Occipital lobe (tissue), 3 donors: ENCODE measurements at places on chromosomes 1 and 21.
A peak's percentile ranks its signal among the peaks of the same experiment; 100 is the strongest.

- DNase-seq: no peak
Observed at GRCh38 chr1:240284656-240285414, 193.2 kb downstream of the FMN2 start.

GRCh38 chr21:33063375-33063883 lies 6.5 kb upstream of the OLIG1 start:
- DNase-seq: no peak

- no peak for DNase-seq
Observed at GRCh38 chr1:29436181-29436785, 200.0 kb downstream of the PTPRU start.

- DNase-seq: no peak
Observed at GRCh38 chr1:212917858-212918257, 32.5 kb upstream of the VASH2 start.

GRCh38 chr1:95437011-95437410 lies 203.0 kb downstream of the RWDD3 start:
- DNase-seq: no peak

DNA sequence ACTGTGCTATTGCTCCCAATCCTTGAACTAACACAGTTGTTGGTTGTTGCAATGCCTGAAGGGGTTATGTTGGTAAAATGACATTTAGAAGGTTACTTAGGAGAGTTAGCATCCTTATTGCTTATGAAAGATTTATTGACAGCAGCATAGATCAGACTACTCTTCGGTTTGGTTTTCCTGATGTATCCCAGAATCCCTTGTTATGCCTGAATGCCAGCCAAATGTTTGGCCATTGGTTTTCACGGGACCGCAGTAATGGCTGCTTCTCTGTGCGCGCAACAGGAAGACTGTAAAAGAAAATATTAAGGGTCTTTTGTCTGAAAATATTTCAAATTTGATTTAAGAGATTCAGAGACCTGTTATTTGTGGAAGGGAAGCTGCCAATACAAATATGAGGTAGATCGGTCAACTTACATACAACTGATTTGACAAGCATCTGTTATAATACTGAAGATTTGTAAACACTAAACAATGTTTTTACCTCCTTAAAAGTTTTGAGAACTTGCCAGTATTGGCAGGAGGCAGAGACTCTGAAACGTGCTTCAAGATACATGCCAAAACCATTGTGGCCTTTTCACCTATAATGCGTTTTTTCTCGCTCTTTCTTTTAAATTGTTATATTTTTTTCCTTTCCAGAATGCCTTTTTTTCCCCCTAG lies 8.3 kb downstream of the NFIA start:
- no peak for DNase-seq

DNA sequence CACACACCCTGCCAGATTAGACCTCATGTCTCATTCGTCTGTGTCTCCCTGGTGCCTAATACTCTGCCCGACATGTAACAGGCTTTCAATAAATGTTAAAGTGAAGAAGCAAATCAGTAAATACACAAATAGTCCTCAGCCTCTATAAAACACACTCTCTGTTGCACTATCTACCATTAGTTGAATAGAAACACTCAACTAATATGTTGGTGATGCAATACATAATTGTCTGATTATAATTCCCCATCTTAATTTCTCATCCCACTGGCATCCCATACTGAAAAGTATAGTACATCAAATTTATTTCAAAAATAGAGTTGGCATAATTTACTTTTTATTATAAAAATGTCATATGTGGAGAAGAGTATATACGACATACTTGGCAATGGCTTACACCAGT lies 162.4 kb downstream of the PAPPA2 start:
- no peak for DNase-seq

DNA sequence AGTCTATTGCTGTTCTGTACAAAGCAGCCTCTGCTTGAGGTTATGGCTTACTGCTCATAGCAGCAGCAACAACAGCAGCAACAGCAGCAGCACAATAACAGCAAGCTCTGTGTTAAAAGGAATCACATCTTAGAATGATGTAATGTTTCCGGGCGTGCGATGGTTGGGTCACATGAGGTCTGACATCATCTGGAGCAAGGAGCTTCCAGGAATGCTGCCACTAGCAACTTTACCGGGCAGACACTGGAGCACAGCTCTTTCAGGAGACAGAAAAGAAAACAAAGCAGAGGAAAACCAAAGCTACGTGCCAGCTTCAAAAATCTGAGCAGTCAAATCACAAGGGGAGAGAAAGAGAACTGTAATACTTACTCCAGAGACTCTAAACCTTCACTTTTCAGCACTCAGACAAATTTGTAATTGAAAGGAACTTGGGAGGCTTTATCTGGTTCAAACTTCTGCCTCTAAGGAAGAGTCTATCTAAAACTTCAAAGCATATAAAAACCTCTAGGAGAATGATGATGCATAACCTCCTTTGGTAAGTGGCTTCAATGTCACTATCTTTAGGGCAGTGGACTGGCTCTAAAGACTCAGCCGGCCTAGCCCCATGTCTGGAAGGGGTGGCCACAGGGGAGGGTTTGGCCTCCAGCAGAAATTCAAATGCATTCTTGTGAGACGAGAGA lies 28.3 kb upstream of the RAB3GAP2 start:
- DNase-seq: peak; percentile 47

GRCh38 chr1:175313672-175314225 lies 121.2 kb upstream of the KIAA0040 start:
- DNase-seq: no peak

DNA sequence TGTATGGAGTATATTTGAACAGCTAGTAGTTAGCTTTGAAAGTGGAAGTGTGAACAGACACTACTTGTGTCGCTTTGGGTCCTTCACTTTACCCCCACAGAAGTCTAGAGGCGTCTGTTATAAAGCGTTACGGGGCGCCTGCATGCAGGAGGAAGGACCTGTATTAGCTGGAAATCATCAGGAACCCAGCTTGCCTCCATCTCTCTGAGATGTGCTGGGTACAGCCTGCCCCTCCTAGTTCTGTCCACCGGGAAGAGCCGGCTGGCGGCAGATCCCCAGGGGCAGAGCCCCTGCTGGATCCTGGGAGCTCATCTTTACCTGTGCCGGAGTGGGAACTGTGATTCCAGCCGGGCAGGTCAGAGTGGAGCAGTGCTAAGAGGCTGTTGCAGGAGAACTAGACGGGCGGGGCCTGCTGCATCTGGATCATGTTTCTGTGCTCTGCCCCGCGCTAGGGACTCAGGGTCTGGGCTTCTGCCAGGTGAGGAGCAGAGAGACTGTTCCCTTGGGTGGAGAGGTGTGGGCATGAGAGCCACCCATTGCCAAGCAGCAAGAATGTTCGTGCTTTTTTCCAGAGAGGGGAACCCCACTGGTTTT lies 22.3 kb upstream of the SPSB1 start:
- no peak for DNase-seq

GRCh38 chr1:63975481-63975880 lies 201.7 kb downstream of the ROR1 start:
- DNase-seq: no peak

DNA sequence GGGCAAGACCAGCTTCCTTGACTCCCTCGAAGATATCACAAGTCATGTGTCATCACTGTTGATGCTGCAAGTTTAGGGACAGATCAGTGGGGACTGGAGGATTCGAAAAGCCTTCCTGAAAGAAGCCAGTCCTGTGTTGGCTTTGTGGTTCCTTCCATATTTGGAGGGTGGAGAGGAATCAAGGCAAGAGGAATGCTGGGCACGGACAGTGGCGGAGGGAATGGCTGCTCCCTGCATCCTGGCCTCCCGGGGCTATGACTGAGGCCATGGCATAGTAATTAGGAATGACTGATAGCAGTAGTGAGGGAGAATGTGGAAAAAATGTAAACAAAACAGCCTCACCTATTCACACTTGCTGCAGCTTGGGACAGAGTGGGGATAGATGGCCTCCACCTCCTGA lies 36.4 kb downstream of the VANGL1 start:
- no peak for DNase-seq

DNA sequence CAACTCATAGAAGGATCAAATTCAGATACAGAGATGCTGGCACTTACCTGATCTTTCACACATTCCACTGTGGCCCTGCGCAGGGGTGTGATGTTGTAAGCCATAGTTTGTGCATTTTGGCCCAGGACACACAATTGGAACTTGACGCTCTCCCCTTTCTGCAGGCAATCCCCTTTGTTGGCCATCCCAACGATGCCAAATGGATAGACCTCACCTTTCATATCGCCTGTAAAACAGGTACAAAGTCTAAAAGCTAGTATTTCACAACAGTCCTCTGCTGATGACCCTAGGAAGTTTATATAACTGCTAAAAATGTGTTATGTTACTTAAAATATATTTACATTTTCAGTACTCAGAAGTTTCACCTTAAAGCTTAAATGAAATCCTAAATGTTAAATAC lies 3.9 kb upstream of the NRAS start:
- DNase-seq: no peak

- no peak for DNase-seq
Observed at GRCh38 chr1:66502086-66502485, 31.9 kb upstream of the SGIP1 start.

- DNase-seq: no peak
Observed at GRCh38 chr1:227434808-227435444, 116.6 kb upstream of the CDC42BPA start.

- no peak for DNase-seq
Observed at GRCh38 chr1:121587777-121588176, 403.0 kb downstream of the SRGAP2C start.

- peak; percentile 77 for DNase-seq
Observed at GRCh38 chr1:153790313-153790965, 15.2 kb downstream of the SLC27A3 start.

- no peak for DNase-seq
Observed at GRCh38 chr1:173224280-173224892, 17.3 kb upstream of the TNFSF4 start.

DNA sequence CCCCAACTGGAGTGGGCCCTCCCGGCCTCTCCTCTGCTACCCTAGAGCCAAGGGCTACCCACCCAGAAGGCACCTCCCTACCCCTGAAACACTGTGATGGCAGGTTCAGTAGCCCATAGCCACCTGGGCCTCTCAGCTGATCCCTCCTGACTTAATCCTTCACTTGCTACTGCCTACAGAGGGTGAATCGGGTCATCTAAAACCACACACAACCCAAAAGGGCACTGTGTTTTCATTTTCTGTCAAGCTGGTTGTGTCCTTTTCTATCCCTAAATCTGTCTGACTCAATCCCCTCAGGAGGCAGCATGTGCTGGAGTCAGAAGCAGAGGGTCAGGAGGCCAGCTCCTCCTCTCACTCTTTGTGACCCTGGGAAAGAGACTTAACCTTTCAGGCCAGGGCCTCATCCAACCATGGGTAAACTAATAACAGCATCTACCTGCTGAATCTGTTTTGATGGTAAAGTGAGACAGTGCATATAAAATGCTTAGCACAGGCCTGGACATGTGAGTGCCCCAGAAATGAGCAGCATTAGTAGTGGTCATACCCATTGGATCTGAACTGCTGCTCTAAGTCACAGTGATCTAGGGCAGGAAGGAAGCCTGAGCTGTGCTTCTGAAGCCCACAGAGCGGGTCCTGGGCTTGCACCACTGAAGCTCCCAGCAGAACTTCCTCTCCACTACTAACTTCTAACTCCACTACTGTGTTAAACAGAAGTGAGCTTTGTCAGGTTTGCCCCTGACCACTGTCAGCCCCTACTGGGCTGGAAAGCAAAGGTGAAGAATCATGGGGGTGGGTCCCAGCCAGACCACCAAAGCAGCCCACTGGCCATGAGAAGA lies 11.0 kb downstream of the PMVK start:
- DNase-seq: no peak

GRCh38 chr1:178020968-178021640 lies 51.2 kb upstream of the SEC16B start:
- DNase-seq: no peak

DNA sequence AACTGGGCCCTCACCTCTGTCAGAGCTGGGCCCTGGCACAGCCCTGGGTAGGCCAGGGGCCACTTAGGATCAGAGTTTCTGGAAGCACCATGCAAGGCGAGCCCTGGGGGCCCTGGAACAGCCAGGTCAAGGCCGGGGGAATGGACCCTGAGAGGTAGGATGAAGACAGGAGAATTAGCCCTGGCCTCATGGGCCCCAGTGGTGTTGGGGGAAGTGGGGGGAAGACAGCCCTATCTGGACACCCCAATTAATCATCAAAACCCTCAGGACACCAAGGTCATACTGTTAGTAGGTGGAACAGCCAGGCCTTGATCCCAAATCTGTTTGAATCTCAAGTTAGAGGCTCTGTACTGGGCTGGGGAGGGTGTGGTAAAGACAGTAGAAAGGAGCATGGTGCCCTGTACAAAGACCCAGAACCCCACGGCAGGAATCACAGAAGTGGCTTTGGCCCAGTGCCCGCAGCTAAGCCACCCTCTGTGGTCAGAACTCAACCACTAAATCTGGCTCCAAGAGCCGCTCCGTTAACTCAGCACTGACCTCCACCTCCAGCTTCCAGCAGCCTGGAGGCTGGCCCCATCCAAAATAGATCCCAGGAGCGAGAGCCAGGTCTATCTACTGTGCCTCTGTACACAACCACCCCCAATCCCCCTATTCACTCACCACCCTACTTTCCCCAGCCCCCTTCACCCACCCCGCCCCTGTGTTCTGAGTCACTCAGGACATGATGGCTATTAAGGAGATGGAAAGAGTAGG lies 14.0 kb upstream of the TRIM63 start:
- no peak for DNase-seq

GRCh38 chr1:21280482-21280881 lies 9.8 kb downstream of the ECE1 start:
- DNase-seq: no peak

DNA sequence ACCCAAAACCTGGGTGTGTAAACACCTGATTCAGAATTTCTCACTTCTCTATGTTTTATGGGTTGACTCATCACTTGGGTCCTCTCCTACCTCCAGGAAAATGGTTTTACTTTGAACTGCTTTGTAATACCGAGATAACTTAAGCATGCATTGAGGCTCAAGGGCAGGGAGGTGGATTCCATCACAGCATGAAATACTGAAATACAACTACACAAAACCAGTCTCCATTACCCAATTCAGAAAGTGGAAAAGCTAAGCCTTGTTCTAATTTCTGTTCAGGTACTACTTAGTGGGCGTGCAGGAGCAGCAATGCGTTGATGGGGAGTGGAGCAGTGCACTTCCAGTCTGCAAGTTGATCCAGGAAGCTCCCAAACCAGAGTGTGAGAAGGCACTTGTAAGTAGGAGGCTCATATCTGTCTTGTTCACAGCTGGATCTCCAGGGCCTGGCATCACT lies 6.1 kb upstream of the C4BPA start:
- no peak for DNase-seq

DNA sequence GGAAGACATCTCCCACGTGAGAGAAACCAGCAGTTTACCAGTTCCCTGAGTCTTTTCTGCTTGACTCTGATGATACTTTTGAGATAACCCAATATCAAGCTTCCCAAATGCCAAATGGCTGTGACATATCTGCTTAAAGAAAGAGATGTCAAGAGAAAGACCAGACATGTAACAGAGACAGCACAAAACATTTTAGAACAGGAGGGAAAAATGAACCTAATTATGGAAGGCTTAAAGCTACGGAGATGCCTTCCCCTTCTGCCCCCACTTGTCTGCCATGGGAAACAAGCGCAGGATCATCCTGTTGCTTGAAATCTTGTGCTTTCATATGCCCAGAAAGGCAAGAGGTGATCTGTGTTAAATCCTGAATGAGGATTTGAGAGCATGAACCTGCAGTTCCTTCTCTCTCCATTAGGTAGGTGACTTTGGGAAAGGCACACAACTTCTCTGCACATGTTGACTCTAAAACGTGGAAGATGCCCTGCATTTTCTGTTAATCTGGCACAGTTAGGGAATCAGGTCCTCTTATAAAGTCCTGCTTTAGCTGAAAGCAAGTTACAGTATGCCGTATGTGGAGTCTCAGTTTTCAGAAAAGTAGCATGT lies 46.7 kb upstream of the MTR start:
- DNase-seq: no peak

GRCh38 chr1:240656531-240656930 lies 44.6 kb upstream of the GREM2 start:
- no peak for DNase-seq
